ENCODE measurements at places on chromosomes 7 and 10. TPM values are rescaled to one million over a fixed set of nuclear protein-coding genes. Genes with fewer than 3 reads are reported as not detected.

GRCh38 chr10:128885573-128886555 is 581.2 kb upstream of the MGMT start:
- DNase-seq = no peak

DNA sequence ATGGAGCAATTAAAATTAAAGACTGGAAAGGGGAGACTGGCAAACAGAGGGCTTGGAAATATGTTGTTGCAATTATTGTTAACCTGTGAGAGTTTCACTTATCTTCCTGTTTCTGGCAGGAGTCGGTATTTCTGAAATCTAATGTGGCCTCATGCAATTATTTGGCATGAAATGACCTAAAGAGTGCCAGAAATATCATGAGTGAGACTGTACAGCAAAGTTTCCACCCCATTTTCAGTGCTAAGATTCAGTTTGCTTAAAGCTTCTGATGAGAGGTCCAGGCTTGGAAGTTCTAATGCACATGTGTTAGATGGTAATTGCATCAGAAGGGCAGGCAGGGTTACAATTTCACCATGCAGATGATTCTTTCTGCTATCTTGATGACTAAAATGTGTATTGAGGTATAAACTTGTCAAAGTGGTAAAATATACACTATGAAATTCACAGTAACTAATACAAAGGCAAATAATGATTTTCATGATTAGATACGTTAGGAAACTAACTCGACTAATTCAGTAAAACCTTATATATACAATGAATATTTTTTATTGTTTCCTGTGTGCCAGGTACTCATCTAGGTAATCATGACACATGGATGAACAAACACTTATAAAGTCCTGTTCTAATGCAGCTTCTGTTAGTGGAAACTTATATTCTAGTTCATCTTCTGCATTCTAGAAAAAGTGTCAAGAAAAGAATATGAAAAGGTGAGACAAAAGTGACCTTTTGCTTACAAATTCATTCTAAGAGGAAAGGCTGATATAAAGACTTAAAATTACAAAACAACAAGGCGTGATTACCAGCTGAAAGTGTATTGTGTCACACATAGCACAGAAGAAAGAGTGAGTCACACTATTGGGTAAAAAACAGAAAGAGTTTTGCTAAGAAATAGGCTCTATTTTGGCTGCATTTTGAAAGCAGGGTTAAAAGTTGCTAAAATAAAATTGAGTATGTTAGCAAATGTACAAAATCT is 533.4 kb upstream of the SEMA3D start:
- DNase-seq = peak; percentile 61

DNA sequence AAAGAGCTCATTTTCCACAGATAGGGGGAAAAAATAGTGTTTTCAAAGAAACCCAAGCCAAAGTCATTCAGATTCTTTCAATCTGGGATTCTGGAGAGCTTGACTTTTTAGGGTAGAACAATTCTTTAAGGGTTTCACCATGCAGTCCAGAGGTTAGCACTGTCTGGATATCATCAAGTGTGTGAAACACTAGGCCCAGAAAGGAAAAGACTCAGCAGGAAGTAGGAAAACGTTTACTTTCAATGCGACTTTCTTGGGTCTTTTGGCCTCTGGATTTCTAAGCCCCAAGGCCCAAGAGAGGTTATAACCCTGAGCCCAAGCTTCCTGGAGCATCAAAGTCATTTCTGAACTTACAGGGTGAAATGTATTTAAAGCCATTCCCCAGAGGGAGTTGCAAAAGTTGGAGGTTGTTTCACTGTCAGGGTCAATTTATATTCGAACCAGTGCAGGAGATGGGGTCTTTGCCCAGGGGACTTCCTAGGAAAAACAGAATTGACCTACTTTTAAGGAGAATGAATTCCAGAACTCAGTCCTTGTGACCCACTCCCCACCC is 158.0 kb downstream of the C7orf25 start:
- no peak for DNase-seq

- DNase-seq = no peak
Measured at GRCh38 chr7:16904076-16904475, 22.3 kb upstream of the AGR3 start.

GRCh38 chr7:13155188-13155587 is 467.8 kb downstream of the ARL4A start:
- peak; percentile 12 for DNase-seq

- no peak for DNase-seq
Measured at GRCh38 chr10:28624351-28624750, 53.0 kb upstream of the BAMBI start.

The C1GALT1 gene
- 13.9 TPM for total RNA-seq

The CFAP46 gene
- total RNA-seq = under 0.01 TPM

All from fibroblast of villous mesenchyme (primary cell).